CD4-positive, alpha-beta T cell treated with Interleukin-21 for 1 hour (primary cell): ENCODE measurements at places on chromosomes 4 and X.
A peak's percentile ranks its signal among the peaks of the same experiment; 100 is the strongest.

GRCh38 chr4:105088110-105088879 is 58.4 kb upstream of the TET2 start:
- no peak for DNase-seq

DNA sequence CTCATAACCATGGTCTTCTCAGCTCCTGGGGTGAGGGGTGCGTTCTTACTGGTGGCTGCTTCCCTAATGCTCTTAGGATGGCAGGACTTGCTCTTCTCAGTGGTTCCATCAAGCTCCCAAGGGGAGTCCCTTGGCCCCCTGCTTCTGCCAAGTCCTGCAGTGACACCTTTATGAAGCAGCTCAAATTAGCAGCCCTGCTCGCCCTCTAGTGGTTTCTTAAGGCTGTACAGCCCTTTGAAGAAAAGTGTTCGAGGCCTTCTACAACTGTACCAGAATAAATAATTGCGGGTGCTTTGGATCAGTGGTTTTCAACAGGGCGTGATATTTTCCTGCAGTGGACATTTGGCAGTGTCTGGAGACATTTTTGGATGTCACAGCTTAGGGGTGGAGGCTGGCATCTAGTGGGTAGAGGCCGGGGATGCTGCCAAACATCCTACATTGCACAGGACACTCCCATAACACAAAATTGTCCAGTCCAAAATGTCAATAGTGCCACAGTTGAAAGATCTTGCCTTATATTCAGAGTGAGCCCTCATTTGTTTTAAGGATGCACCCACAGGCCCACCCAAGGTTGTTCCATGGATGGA is 204.7 kb upstream of the S100G start:
- DNase-seq: peak; percentile 49

DNA sequence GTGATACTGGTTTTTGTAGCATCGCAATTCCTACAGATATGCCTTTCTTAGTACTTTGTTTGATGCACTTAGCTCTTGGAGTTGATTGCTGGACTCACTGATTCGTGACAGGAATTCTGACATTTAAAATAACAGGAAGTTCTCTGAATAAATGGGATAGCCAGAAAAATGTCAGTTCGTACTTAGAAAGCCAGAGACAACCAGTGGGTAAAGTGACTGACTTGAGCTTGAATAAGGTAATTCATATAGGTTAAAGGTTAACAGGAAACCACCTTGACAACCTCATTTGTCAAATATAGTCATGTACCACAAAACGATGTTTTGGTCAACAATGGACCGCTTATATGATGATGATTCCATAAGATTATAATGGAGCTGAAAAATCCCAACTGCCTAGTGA is 181.4 kb downstream of the RPA4 start:
- DNase-seq: no peak

DNA sequence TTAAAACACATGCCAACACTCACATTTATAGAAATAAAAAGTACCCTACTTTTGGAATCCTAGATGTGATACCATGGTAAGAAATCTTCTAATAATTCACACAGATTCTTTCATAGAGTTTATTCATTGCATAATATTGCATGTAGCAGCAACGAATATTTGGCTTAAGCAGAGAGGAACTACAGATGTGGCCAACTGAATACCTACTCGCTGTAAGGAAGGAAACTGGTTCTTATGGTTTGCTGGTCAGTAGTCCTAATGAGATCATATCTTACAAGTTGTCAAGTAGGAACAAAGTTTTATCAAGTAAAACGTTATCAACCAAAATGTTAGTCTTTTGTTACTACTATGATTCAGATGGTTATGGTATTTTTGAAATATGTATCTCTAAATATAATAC is 996.1 kb downstream of the PDHA2 start:
- no peak for DNase-seq

- DNase-seq: peak; percentile 2
Observed at GRCh38 chrX:74325130-74326059, 21.4 kb downstream of the ZCCHC13 start.
